Parietal lobe (tissue), 2 donors: ENCODE measurements at places on chromosomes 1 and 21. TPM values are rescaled to one million over a fixed set of nuclear protein-coding genes. Genes with fewer than 3 reads are reported as not detected.

TSACC gene
- total RNA-seq, result not detected

EPB41 gene
- total RNA-seq, result 78.3 TPM

RRP1 gene
- total RNA-seq, result 19.4 TPM

SH2D1B gene
- not detected for total RNA-seq

HRNR gene
- total RNA-seq, result not detected

RAB25 gene
- not detected for total RNA-seq

DIO1 gene
- not detected for total RNA-seq

BRDT gene
- not detected for total RNA-seq

RPTN gene
- not detected for total RNA-seq

GBP3 gene
- total RNA-seq, result 0.31 TPM

GREM2 gene
- total RNA-seq, result 5.0 TPM

KCNA3 gene
- total RNA-seq, result 36.0 TPM

DIRAS3 gene
- 1.9 TPM for total RNA-seq

RIMS3 gene
- 31.9 TPM for total RNA-seq

TNFRSF4 gene
- total RNA-seq, result not detected

SPRR2E gene
- not detected for total RNA-seq

XPR1 gene
- 294 TPM for total RNA-seq

PGLYRP3 gene
- total RNA-seq, result not detected

NEK2 gene
- total RNA-seq, result 3.8 TPM

OR2L5 gene
- 3.1 TPM for total RNA-seq

WNT3A gene
- not detected for total RNA-seq

PLA2G5 gene
- not detected for total RNA-seq

PRAMEF1 gene
- total RNA-seq, result not detected

ADORA3 gene
- total RNA-seq, result 2.2 TPM

RAB7B gene
- total RNA-seq, result 0.31 TPM
